ENCODE measurements at places on chromosomes 5 and 9.

GRCh38 chr5:150007050-150007449, 6.5 kb downstream of the HMGXB3 start:
- no peak for DNase-seq

- DNase-seq = no peak
Measured at GRCh38 chr5:172334641-172335040, 51.1 kb upstream of the UBTD2 start.

GRCh38 chr9:124437086-124437485, 13.2 kb upstream of the ADGRD2 start:
- no peak for DNase-seq

DNA sequence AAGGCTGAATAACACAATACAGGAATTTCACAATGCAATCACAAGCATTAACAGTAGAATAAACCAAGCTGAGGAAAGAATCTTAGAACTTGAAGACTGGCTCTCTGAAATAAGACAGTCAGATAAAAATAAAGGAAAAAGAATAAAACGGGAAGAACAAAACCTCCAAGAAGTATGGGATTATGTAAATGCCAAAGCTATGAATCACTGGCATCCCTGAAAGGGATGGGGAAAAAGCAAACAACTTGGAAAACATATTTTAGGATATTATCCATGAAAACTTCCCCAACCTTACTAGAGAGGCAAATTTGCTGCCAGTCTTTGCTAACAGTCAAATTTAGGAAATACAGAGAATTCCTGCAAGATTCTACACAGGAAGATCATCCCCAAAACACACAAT, 157.9 kb downstream of the ALDH1A1 start:
- DNase-seq = peak; percentile 2

GRCh38 chr5:143208781-143209510, 194.5 kb downstream of the NR3C1 start:
- no peak for DNase-seq

- no peak for DNase-seq
Measured at GRCh38 chr5:76450054-76450453, 47.0 kb downstream of the IQGAP2 start.

GRCh38 chr5:124738681-124739633, 7.5 kb downstream of the ZNF608 start:
- no peak for DNase-seq

- no peak for DNase-seq
Measured at GRCh38 chr5:31898036-31898632, 259.2 kb downstream of the PDZD2 start.

- DNase-seq = no peak
Measured at GRCh38 chr9:128940946-128941755, 6.3 kb downstream of the DOLK start.

DNA sequence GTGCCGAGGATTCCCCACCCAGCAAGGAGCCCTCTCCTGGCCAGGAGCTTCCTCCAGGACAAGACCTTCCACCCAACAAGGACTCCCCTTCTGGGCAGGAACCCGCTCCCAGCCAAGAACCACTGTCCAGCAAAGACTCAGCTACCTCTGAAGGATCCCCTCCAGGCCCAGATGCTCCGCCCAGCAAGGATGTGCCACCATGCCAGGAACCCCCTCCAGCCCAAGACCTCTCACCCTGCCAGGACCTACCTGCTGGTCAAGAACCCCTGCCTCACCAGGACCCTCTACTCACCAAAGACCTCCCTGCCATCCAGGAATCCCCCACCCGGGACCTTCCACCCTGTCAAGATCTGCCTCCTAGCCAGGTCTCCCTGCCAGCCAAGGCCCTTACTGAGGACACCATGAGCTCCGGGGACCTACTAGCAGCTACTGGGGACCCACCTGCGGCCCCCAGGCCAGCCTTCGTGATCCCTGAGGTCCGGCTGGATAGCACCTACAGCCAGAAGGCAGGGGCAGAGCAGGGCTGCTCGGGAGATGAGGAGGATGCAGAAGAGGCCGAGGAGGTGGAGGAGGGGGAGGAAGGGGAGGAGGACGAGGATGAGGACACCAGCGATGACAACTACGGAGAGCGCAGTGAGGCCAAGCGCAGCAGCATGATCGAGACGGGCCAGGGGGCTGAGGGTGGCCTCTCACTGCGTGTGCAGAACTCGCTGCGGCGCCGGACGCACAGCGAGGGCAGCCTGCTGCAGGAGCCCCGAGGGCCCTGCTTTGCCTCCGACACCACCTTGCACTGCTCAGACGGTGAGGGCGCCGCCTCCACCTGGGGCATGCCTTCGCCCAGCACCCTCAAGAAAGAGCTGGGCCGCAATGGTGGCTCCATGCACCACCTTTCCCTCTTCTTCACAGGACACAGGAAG, 120.2 kb downstream of the RGS3 start:
- no peak for DNase-seq

- DNase-seq = no peak
Measured at GRCh38 chr5:120146787-120147186, 317.3 kb upstream of the PRR16 start.

DNA sequence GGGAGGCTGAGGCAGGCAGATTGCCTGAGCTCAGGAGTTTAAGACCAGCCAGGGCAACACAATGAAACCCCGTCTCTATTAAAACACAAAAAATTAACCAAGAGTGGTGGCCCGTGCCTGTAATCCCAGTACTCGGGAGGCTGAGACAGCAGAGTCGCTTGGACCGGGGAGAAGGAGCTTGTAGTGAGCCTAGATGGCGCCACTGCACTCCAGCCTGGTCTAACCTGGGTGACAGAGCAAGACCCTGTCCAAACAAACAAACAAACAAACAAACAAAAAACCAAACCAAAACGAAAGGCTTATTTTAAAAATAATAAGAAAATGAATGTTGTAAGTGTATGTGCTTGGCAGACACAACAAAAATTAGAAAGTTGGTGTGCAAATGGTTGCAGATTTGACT, 536.3 kb upstream of the PTPRD start:
- DNase-seq = no peak

- DNase-seq = no peak
Measured at GRCh38 chr9:92746567-92747458, 17.8 kb downstream of the BICD2 start.

- DNase-seq = no peak
Measured at GRCh38 chr5:115461093-115461492, 83.5 kb downstream of the FEM1C start.

DNA sequence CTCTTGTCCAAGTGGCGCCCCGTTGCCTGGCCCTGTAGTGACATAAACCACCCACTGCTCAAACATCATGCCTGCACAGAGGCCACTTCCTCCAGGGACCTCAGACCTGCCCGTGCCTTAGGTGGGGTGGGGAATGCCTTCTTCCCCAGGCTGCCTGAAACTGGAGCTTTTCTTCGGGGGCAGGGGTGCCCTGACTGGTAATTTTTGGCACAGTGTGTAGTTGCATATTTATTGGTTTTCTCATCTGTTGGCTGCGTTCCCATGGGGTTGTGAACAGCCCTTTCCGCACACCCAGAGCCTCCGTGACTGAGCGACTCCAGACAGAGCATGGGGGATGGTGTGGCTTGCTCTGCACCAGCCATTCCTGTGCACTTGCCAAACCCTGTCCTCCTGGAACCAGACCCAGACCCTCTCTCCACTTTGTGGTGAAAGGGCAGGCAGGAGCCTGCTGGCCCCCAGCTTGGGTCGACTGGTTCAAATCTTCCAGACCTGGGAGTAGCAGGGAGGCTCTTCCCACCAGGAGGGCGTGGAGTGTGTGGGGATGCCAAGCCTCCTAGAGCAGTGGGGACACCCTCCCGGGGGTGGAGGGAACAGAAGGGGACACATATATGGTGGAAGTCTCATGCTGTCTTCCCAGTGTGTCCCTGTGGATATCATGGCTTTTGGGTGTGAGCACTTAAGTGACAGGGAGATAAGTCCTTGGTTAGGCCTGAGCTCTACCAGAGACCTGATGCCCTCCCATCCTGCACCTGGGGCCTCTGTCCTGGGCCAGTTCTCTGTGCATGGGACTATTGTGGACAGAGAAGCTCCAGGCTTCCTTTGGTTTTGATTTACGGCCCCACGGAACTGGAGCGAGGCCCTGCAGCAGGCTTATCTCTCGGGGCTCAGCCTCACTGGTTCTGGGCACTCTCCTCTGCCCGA, 39.6 kb downstream of the WNK2 start:
- no peak for DNase-seq

DNA sequence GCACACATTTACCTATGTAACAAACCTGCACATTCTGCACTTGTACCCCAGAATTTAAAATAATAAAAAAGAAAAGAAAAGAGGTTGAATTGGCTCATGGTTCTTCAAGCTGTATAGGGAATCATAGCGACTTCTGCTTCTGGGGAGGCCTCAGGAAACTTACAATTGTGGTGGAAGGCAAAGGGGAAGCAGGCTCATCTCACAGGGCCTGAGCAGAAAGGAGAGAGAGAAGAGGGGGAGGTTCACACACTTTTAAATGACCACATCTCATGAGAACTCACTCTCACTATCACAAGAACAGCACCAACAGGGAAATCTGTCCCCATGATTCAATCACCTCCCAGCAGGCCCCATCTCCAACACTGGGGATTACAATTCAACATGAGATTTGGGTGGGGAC, 214.6 kb downstream of the CDK5RAP2 start:
- DNase-seq = no peak

- DNase-seq = no peak
Measured at GRCh38 chr5:98110791-98111190, 662.7 kb upstream of the RGMB start.

- no peak for DNase-seq
Measured at GRCh38 chr5:6692906-6693305, 20.3 kb upstream of the TENT4A start.

DNA sequence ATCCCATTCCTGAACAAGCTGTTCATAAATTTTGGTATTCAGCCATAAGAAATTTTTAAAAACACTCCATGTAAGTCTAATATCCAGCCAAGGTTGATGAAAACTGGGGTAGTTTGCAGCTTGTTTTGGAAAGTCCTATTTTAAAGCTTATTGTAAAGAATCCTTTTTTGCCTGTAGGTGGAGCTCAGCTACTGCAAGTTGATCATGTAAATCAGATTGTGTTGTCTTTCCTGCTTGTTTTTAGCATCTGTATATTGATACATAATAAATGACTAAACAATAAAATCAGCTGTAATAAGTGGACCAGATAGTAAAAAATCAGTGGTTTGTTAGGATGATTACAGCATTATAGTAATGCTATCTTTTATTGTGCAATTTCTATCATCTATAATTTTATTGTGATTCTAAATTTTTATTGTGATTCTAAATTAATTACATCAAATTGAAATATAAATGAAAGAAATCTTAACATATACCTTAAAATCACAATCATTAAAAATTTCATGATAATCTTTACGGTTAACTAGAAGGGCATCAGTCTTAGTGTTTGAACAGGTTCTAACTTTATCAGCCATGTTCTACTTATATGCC, 42.4 kb downstream of the CWC27 start:
- DNase-seq = peak; percentile 59

DNA sequence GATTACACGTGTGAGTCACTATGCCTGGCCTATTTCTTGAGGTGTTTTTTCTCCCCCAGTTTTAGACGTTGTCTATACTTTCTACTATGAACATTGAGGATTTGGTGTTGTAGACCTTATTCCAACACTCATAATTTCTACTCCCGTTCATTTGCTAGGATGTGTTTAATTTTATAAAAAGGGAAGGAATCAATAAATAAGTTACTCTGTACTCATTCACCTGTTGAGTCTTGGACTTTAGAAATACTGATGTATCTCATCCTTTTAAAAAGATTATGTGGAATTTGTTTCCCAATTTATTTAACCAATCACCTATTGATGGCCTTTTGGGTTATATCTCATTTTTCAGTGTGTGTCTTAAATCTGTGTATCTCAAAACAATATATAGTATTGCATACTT, 3.2 kb downstream of the CDK7 start:
- DNase-seq = no peak

- DNase-seq = no peak
Measured at GRCh38 chr5:157162919-157163510, 3.0 kb downstream of the GARIN3 start.

DNA sequence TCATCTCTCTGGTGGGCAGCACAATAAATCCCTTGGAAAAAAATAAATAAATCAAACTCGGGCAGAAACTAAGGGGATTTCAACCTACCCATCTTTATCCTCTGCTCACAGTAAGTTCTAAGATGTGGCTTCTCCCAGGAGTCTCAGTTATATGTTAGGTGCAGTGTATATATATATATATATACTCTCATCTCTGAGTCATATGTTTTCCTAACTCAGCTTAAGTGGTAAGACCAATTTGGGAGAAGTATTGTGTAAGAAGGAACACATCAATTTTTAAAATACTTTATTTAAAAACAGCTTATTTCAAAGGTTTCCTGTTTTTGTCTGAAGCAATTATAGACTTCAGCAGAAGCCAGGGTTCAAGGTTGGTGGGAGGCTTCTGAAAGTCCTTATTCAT, 20.3 kb upstream of the OSMR start:
- no peak for DNase-seq

DNA sequence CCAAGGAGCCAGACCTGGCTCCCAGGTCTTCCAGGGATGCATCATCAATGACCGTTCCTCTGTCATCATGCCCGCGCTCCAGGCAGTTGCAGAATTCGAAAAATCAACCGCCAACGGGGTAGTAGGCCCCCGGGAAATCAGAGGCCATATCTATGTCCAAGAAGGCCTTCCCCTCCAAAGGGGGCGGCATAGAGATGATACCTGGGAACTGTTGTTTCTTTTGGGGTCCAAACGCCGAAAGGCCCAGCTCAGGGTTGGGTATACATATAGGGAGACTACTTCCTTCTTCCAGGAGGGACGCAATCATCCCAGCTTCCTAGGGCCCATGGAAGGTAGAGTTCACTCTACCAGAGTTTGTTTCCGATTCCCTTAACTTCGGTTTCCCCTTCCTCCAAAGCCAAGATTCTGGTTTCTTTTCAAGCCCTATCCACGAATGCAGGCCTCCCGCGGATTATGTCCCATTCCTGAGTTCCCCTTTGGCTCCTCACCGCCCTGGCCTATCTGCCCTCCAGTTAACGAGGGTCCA, 754 bp downstream of the DCAF12 start:
- DNase-seq = peak; percentile 15

DNA sequence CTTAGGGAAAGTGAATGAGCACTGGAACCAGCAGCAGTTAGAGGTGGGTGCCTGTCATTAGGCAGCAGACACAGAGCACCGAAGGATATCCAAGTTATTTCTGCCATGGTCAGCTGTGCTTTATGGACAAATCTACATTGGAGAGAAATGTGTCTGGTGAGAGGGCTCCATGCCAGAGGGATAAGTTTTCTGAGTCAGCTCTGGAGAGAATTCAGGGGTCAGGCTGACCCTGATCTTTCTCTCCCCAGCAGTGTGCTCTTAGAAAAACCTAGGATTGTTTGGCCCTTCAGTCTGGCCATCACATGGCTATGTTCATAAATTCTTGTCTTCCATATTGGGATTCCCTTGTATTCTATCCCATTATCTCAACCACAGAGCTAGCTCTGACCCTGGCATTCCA, 8.9 kb upstream of the IL17B start:
- no peak for DNase-seq

DNA sequence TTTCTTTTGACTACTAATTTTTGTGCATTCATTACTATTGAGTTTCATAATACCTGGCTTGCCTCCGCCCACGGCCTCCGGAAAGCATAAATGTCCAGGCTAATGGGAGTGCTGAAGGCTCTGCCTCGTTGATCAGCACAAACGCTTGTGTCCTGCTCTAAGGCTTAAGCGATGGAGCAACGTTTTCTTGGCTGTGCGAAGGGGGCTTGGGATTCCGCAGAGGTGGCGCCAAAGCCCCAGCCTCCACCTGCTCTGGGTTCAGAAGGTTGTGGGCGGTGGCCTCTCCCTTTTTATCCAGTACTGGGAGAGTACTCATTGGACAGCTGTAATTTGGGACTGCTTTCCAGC, 19.7 kb downstream of the ANXA2R start:
- no peak for DNase-seq

- DNase-seq = peak; percentile 8
Measured at GRCh38 chr5:114316167-114316566, 45.7 kb upstream of the KCNN2 start.

GRCh38 chr5:109324351-109324750, 85.4 kb downstream of the PJA2 start:
- no peak for DNase-seq

All from cardiac muscle cell (in vitro differentiated cells and primary cell).